NB4 (cell line): ENCODE measurements at places on chromosomes 12 and 14.

DNA sequence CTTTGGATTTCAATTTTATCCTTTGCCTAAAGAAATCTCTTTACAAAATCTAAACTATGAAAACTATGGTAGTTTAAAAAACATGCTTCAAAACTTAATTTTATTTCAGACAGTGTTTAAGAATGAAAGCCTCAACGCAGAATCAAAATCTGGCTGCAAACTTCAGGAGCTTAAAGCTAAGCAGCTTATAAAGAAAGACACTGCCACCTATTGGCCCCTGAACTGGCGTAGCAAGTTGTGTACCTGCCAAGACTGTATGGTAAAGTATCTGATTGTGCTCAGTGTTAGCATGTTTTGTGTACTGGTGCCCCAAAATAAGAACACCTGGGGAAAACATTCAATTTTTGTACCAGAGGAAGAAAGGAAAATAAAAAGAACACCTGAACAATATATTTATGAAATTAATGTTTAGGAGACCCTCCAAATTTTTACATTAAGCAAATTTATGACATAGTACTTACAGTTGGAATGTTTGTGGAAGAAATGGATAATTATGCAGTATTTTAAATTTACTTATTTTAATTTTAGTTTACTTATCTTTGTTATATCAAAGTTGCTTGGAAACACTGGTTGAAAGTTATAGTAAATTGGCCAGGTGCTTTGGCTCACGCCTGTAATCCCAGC, 12.2 kb downstream of the UBR7 start:
- peak; percentile 73 for DNase-seq

GRCh38 chr12:127245009-127245408, 1022.0 kb upstream of the TMEM132C start:
- no peak for DNase-seq

- no peak for DNase-seq
These were observed 112.8 kb upstream of the NAP1L1 start for GRCh38 chr12:76197283-76197682.

- DNase-seq: no peak
These were observed 29.6 kb upstream of the NTF3 start for GRCh38 chr12:5402009-5402935.

- no peak for DNase-seq
These were observed 47.7 kb upstream of the CMKLR1 start for GRCh38 chr12:108386709-108387360.

- DNase-seq: no peak
These were observed 3.0 kb downstream of the KIF5A start for GRCh38 chr12:57552835-57553313.

GRCh38 chr14:86799244-86799647, 1193.7 kb downstream of the GALC start:
- DNase-seq: peak; percentile 8

GRCh38 chr12:110079477-110080400, 31.4 kb upstream of the C12orf76 start:
- DNase-seq: peak; percentile 50

- DNase-seq: no peak
These were observed 83.1 kb downstream of the ANO6 start for GRCh38 chr12:45298721-45299692.
